ENCODE measurements at places on chromosomes 16 and 17.

DNA sequence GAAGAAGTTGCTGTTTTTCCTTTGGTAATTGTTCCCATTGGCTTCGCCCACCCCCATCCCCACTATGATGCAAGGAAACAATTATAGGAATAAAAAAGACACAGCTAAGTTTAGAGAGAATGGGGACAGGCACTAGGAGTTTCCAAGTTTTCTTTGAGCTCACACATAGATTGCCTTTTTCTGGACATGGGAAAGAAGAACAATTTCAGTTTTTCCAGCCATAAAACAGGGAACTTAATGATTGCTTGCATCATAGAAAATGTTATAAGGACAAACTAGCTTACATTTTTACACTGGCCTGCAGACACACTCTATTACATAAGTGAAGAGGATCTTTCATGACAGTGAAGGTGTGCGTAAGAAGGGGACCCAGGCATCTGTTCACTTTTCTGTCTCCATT lies 142.3 kb upstream of the ZFHX3 start:
- DNase-seq = no peak

DNA sequence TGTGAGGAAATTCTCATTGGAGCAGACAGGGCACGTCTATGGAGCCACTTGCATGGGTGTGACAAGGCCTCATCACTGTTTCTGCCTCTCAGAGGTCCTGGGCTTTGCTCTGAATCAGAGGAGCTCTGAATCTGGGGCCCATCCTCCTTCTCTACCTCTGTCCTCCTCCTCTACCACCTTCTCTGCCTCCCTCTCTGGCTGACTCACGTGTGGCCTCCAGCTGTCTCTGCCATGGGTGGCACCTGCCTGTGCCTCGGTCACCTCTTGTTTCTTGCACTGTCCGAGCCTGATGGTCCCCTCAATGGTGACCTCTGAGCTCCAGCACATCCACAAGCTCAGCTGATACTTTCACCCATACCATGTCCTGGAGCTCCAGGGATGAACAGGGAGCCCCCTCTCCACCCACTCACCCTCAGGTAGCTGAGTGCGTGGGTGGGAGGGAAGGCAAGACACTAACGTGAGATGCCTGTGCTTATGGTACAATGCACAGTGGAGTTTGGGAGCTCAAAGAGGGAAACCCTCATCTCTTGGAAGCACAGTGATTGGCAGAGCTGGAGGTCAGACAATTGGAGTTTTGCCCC lies 116.4 kb upstream of the CRHR1 start:
- no peak for DNase-seq

DNA sequence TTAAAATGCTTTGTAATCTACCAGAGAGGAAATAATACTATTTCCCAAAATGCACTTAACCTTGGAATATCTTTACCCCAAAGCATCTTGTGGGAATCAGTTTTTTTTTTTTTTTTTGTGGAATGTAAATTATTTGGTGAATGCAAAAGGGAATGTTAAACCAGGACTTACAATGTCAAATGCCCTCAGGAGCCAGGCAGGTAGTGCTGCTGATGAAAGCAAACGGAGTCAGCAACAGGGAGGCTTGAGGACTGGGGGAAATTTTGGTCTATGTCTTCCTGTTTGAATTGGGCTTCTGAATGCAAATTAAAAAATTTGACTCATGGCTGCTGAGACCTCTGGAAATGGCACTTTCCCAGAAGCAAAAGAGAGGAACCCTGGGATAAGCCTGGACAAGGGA lies 96.5 kb upstream of the NLRP1 start:
- no peak for DNase-seq

- no peak for DNase-seq
Measured at GRCh38 chr17:68801335-68802247, 153.6 kb downstream of the ABCA8 start.

- DNase-seq = peak; percentile 36
Measured at GRCh38 chr17:83079352-83079747, at the start of gene METRNL. METRNL (plus strand) TSS chr17:83079609; CDS start chr17:83079816, 207 bp downstream.

DNA sequence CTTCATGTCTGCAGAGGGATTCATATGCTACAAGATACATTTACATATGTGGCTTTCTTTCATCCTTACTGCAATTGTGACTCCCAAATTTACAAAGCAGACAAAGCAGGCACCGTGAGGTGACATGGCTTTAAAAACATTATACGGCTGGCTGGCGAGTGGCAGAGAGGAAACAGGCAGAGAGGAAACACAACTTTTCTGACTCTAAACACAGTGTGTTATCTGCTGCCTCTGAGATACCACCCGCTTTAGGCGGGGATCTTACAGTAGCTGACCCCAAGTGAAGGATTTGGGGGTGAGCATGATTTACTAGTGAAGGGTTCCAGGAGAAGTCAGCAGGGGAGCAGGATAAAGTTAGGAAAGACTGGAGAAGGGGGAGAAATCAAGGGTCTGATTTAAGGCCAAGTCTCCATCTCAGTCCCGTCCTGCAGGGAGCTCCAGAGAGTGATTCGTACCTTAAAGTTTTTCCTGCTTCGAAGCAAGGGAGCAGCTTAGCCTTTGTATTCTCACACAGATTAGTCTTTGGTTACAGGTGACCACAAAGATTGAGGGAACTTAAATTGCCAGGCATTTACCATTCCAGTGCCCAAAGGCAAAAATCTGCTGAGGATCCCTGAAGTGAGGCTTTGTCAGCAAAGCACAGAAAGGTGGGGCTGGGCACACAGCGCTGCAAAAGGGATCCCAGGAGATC lies 355.0 kb downstream of the GRIN2A start:
- no peak for DNase-seq

DNA sequence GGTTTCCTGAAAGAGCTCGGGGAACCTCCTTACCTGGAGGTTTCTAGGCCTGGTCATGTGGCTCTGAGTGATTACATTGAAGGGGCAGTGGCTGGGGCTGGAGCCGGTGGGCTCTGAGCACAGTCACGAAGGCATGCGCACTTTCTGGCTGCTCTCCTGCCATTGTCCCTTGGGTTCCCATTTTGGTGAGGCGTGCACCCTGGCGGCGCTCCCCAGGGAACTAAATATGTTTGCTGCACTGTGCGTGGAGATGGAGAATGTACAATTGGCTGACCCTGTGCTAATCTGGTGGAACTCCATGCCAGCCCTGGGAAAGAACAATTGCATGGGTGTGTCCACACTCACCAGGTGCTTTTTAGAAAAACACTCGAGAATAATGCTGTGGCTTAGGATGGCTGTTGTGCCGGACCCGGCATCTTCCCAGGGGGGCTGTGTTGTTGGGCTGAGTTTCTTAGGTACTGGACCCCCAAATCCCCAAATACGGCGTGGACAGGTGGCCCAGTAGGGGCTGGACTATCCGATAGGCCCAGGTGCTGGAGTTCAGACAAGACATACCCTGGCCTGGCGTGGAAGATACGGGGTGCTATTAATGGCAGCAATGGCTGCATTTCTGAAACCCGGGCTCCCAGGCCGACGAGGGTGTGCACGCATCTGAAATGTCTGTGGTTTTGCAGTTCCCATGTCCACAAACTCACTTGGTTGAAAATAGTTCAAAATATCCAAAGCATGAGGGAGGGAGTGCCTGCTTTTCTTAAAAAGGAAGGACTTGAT lies 230.5 kb downstream of the SEC14L1 start:
- DNase-seq = no peak

DNA sequence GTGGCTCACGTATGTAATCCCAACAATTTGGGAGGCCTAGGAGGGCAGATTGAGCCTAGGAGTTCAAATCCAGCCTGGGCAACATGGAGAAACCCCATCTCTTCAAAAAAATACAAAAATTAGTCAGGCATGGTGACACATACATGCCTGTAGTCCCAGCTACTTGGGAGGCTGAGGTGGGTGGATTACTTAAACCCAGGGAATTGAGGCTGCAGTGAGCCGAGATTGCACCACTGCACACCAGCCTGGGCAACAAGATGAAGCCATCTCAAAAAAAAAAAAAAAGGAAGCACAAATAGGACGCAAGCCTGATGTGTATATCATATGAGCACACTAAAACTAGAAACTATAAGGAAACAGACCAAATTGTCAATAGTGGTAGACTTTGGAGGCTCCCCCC lies 17.1 kb upstream of the FLCN start:
- no peak for DNase-seq

DNA sequence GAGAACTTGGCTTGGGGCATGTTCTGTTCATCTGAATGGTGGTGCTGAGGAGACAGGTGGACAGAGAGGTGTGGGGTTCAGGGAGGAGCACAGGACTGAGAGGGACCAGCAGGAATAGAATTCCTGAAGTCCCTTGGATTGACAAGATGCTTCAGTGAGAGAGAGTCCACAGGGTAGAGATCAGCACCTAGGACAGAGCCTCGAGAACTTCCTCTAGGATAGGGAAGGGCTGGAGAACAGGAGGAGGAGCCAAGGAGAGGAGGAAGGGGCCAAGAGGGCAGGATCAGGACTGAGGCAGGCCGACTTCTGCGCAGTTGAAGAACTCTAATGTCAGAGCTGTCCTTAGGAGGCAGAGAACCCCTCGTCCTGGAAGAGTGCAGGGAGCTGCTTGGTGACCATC lies 138.4 kb downstream of the PRKCB start:
- no peak for DNase-seq

DNA sequence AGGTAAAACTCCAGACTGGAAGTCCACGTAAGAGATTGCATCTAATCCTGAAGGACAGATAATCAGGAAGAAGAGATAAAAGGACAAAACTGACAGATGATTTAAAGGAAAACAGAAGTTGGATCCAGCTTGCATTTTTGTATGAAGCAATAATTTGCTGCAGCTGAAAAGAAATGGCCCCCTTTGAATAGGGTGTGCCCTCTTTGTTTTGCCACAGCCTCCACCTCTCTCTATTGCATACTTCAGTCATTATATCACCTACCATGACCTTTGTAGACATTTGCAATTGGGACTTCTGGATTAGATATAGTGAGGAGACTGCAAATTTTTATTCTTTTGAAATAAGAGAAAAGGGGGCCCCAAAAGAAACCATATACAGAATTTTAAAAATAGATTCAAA lies 8.1 kb downstream of the NOG start:
- no peak for DNase-seq

GRCh38 chr17:6040504-6040903 lies 29.7 kb upstream of the WSCD1 start:
- no peak for DNase-seq

DNA sequence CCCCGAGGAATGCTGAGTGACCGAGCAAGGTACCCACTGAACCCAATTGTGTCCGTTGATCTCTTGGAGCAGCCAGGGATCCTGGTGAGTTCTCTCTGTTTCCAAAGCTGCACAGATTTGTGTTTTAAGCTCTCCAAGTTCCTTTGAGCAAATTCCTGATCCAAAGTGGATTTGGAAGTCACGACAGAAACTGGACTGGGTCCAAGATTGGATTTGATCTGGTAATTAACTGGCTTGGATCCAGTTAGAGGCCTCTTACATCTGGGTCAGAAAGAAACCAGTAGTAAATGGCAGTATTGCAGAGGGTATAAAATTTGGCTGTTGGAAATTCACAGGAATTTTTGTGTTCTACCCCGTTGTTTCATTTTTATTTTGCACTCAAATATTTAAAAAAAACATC lies 119.5 kb downstream of the PMP22 start:
- no peak for DNase-seq

DNA sequence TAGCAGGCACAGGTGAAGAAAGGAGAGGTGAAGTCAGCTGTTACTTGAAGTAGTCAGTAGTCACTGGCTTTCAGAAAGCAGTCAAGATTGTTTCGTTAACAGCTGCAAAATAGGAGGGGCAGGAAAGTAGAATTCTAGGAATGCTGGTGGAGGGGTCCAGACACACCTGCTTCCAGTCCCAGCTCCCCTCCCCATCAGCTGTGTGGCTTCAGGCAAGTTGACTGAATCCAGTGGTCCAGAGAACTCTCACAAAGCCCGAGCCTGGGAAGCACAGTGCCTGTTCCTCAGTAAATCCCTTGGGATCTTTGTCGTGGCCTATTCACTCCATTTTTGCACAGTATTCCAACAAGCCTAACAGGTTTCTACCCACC lies 4.6 kb upstream of the SOCS1 start:
- no peak for DNase-seq

DNA sequence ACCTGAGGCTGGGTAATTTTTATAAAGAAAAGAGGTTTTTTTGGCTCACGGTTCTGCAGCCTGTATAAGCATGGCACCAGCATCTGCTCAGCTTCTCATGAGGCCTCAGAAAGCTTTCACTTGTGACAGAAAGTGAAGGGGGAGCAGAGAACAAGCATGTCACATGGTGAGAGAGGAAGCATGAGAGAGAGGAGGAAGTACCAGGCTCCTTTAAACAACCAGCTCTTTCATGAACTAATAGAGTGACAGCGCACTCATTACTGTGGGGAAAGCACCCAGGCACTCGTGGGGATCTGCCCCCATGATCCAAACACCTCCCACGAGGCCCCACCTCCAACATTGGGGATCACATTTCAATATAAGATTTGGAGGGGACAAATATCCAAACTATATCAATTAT lies 86.8 kb downstream of the USP32 start:
- no peak for DNase-seq

GRCh38 chr16:50615891-50616290 lies 65.2 kb downstream of the SNX20 start:
- DNase-seq = no peak

DNA sequence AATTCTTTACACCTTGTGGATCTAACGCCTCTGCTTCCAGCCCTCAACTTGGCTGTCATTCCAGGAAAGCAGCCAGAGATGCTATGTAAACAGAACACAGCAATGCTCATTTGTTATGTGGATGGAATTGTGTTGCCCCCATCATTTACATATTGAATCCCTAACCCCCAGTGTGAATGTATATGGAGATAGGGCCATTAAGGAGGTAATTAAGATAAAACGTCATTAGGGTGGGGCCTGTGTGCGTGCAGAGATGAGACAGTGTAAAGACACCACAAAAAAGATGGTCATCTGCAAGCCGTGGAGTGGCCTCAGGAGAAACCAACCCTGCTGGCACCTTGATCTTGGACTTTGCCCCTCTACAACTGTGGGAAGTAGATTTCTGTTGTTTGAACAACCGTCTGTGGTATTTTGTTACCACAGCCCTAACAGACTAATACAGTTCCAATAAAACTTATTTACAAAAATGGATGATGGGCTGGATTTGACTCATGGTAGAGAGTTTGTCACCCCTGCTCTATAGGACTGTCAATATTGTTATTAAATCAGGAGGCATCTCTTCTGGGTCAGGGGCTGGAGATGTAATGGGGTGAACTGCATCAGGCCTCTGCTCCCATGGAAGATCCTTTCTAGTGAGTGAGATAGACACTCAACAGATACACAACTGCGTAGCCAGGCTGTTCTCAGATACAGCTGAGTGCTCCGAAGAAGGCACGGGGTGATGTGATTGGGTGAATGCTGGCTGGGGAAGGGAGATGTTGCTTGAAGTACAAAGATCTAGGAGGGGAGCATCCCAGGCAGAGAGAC lies 339.0 kb downstream of the SNX29 start:
- DNase-seq = no peak

DNA sequence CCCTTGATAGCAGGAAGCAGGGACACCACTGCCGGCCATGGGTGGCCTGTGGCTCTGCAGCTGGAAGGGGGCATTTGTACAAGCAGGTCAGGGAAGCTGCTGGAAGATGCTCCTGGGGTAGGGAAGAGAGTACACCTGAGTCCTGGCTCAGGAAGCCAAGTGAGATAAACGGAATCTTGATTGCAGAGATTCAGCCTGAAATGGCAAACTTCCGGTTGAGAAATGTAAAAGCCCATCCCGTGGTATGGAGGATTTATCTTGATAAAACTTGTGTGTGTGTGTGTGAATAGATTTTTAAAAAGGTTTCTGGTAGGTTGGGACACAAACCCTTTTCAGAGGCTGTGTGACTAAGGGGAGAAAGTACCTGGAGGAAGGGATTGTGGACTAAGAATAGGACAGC lies 29.6 kb downstream of the C17orf100 start:
- DNase-seq = no peak

Data from hematopoietic multipotent progenitor cell treated with erythropoietin and hydrocortisone succinate and interleukin-3 and kit ligand, for 15 days (in vitro differentiated cells).